ENCODE measurements at places on chromosomes 13 and 19.
A peak's percentile ranks its signal among the peaks of the same experiment; 100 is the strongest.

- H3K27me3 ChIP-seq, result no peaks in the 10 kb centered on the region
- DNase-seq, result peak; percentile 65
- no peaks in the 10 kb centered on the region for H3K4me1 ChIP-seq
- no peak overlapping the region for H3K4me3 ChIP-seq
- H3K36me3 ChIP-seq, result no peaks in the 10 kb centered on the region
These were observed 412.8 kb downstream of the ZNF536 start for GRCh38 chr19:30784850-30785457.

DNA sequence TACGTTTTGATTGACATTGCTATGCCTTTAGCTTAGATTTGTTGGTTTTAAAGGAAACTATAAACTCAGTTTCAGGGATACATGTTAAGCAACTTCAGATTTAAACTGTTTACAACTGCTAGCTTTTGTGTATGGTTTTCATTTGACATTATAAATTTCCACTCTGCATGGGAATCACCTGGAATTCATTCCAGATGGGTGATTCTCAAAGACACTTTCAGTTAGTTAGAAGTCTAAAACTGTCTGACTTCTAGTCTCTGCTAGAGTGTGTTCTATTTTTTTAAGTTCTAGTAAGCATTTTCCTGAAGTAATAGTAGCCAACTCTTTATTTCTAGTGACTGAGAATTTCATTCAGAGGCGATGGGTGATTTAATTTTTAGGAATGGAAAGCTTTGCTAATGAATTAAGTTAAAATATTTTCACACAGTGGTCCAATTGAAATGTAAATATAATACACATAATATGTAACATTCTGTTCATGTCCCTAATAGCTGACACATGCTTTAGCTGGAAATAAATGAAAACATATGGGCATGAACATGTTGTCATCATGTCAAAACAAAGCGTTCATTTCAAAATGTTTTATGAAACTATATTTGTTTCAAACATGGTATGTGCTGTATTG is 58.3 kb upstream of the CSNK1A1L start:
- H3K27ac ChIP-seq, result no peak overlapping the region
- H3K4me1 ChIP-seq, result no peaks in the 10 kb centered on the region
- H3K36me3 ChIP-seq, result no peaks in the 10 kb centered on the region
- no peak for DNase-seq
- no peaks in the 10 kb centered on the region for H3K27me3 ChIP-seq
- H3K4me3 ChIP-seq, result no peak overlapping the region

DNA sequence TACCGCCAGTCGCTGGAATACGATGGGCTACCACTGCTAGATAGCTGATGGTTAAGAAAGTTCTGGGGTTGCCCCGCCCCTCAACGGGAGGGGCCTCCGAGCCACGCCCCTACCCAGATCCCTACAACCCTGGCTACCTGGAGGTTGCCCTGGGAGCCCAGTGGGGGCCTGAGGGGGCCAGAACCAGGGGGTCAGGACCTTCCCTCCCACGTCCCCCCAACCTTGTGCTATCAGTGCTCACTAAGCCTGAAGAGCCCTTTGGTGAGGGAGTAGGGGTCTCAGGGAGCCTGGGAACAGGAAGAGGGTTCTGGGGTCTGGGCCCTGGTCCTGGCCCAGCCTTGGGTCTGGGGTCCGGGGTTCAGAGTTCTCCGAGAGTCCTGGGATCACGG is 8.9 kb downstream of the OCEL1 start:
- DNase-seq, result peak; percentile 79
- peaks cover 30% of the 10 kb centered on the region for H3K4me1 ChIP-seq
- H3K36me3 ChIP-seq, result peaks cover 19% of the 10 kb centered on the region
- no peaks in the 10 kb centered on the region for H3K27me3 ChIP-seq
- H3K4me3 ChIP-seq, result peak overlapping the region; percentile 27
- H3K27ac ChIP-seq, result peak overlapping the region; percentile 83

DNA sequence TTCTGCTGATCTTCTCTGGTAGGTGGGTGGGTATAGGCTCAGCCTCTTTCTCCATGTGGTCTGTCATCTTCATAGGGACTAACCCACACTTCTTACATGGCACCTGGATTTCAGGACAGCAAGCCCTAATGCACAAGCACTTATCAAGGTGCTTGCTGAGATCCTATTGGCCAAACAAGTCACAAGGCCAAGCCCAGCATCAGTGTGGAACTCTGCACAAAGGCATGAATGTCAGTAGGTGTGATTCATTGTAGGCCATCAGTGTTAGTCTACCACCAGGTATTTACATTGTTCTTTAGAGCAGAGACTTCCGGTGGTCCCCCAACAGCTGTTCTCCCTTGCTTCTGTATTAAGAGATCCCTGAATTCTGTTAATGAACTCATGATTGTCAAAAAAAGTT is 8.3 kb upstream of the RB1 start:
- no peaks in the 10 kb centered on the region for H3K36me3 ChIP-seq
- DNase-seq, result no peak
- H3K27ac ChIP-seq, result no peak overlapping the region
- no peaks in the 10 kb centered on the region for H3K27me3 ChIP-seq

GRCh38 chr19:47027586-47028088 is 8.0 kb downstream of the NPAS1 start:
- H3K36me3 ChIP-seq, result no peaks in the 10 kb centered on the region
- DNase-seq, result no peak
- no peak overlapping the region for H3K4me3 ChIP-seq

DNA sequence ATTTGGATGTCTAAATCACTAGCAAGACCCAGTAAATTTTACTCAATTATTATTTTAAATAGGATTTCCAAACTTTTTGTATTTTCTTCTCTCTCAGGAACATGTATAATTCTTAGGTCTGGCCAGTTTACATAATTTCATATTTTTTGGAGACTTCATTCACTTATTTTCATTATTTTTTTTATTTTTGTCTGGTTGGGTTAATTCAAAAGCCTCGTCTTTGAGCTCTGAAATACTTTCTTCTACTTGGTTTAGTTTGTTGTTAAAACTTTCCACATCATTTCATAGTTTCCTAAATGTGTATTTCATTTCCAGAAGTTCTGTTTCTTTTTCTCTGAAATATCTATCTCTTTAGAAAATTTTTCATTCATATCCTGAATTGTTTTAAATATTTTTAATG is 322.9 kb upstream of the SPRY2 start:
- H3K4me1 ChIP-seq, result no peaks in the 10 kb centered on the region
- no peak overlapping the region for H3K27ac ChIP-seq
- no peaks in the 10 kb centered on the region for H3K36me3 ChIP-seq
- no peaks in the 10 kb centered on the region for H3K27me3 ChIP-seq
- no peak for DNase-seq

DNA sequence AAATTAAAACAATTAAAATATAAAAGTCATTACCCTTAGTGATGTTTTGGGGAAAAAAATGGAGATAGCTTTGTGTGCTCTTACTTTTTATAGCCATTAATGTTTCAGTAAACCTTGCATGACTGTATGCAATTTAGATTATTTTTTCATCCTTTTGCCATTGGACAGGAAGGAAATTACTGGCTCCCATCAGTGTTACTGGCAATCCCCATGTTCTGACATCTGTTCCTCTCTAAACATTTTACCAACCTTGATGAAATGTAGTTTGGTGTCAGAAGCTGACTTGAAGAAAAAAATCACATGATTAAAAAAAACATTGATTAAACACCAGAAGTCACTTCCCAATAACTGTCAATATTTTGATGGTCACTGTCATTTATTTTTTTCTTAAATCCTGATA is 52.3 kb upstream of the ZNF536 start:
- H3K27me3 ChIP-seq, result no peaks in the 10 kb centered on the region
- no peaks in the 10 kb centered on the region for H3K36me3 ChIP-seq
- H3K27ac ChIP-seq, result no peak overlapping the region
- DNase-seq, result no peak

DNA sequence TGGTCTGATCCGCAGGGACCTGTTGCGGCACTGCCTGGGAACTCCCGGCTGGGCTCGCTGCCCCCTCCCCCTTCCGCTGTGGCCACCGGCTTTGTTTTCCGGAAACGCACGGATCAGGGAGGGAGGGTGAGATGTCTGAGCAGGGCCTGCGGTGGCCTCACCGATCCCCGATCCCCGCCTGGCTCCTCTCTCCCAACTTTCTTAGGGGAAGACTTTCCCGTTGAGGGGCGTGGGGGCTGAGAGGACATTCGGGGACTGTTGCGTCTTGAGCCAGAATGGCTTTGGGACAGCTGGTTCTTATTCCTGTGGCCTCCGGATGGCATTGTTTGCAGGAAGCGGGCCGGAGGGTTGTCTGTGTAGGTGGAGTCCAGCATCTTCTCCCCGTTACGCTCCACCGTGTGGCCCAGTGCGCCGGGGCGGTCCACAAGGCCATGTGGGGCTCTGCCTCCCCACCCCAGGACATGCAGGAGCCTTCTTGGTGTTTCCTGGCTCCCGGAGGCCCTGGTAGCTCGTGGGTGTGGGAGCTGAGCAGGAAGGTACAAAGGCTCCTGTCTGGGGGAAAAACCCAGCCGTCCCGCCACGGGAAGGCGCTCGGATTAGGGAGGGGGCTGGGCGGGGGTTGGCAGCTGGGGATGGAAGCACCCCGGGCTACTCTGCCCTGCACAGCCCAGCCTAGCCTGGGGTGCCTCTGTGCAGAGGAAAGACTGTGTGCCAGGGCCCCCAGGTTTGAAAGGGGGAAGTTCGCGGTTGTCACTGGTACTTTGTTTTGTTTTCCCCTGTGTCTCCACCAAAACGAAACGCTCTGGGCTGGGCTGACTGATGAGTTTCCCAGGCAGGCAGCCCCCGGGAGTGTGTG is 1.3 kb downstream of the CSNK1G2 start:
- peak; percentile 86 for DNase-seq
- H3K4me1 ChIP-seq, result peaks cover 18% of the 10 kb centered on the region
- peak overlapping the region; percentile 69 for H3K4me3 ChIP-seq
- H3K27me3 ChIP-seq, result no peaks in the 10 kb centered on the region
- H3K36me3 ChIP-seq, result no peaks in the 10 kb centered on the region

DNA sequence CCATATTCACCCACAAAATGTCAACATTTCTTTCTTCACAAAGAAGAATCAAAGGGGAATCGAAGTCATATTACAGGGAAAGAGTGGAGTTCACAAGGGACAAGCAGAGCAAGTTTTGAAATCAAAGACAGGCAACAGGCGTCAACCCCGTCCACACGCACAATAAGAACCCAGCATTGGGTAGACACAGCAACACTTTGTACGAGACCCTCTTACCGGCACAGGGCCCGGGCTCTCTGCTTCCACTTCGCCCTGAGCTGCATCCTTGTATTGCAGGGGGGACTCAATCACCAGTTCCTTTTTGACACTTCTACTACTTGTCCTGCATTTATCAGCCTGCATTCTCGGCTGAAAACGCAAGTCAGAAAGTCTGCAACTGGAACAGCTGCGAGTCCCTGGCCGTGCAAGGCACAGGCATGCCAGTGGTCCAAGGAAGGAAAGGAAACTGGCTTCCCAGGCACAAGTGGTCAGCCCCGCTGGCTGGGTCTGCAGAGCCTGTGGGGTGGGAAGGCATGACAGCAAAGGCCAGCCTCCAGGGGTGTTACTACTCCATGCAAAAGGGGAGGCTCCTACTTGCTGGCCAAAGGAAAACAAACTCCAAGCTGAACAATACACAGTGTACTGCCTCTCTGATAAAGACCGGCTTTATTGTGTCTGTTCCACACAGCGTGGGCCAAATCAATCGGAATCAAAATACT is at the start of gene DOCK9:
TSS of gene DOCK9 (minus strand) at position 497 of the 698 bp plus-strand sequence. CDS start at position 342, 155 bp downstream.
- peak within 1 kb of the TSS; percentile 50 for H3K27ac ChIP-seq
- no peaks in the 10 kb centered on the region for H3K36me3 ChIP-seq
- no peaks in the 10 kb centered on the region for H3K27me3 ChIP-seq

- no peaks in the 10 kb centered on the region for H3K36me3 ChIP-seq
- no peak overlapping the region for H3K4me3 ChIP-seq
- no peaks in the 10 kb centered on the region for H3K4me1 ChIP-seq
- no peak for DNase-seq
- no peaks in the 10 kb centered on the region for H3K27me3 ChIP-seq
These were observed 324.1 kb upstream of the PCDH9 start for GRCh38 chr13:67554286-67554685.

- no peak overlapping the region for H3K4me3 ChIP-seq
- no peaks in the 10 kb centered on the region for H3K36me3 ChIP-seq
- H3K27ac ChIP-seq, result no peak overlapping the region
- no peak for DNase-seq
- no peaks in the 10 kb centered on the region for H3K27me3 ChIP-seq
- no peaks in the 10 kb centered on the region for H3K4me1 ChIP-seq
These were observed 38.9 kb upstream of the C19orf12 start for GRCh38 chr19:29753934-29754305.
